GF-D8 (cell line): ENCODE measurements at places on chromosomes 2 and 18.

- DNase-seq, result no peak
These were observed 79.6 kb upstream of the LAPTM4A start for GRCh38 chr2:20130821-20131645.

- no peak for DNase-seq
These were observed 132.6 kb downstream of the MAP2 start for GRCh38 chr2:209556354-209556961.

DNA sequence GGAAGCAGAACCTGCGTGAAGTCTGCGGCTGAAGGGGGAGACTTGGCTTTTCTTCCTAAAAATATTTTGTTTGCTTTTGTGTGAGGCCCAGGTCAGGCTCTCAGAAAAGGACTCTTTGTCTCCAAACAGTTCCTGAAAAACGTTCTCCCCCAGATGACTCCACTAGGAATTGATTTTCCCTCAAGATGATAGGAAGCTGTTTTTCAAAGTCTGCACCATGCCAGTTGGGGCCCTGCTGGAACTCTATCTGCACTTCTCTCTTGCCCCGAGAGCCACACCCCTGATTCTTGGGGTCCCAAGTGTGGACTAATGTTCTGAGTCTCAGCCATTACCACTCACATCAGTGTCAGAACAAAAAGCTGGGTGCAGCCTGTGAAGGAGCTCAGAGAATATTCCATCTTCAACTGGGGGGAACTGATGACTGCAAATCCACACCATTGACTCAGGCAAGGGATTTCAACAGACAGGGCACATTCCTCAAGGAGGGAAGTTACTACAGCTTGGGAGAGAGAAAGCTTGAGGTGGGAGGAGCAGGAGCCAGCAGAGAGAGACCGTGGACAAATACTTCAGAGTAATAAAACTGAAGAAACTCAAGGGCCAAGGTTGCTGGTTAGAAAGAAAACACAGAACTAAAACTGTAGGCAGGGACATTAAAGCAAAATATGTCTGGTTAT, 768.3 kb downstream of the RNF144A start:
- no peak for DNase-seq

- DNase-seq, result no peak
These were observed 7.6 kb upstream of the NAGK start for GRCh38 chr2:71060871-71061270.

DNA sequence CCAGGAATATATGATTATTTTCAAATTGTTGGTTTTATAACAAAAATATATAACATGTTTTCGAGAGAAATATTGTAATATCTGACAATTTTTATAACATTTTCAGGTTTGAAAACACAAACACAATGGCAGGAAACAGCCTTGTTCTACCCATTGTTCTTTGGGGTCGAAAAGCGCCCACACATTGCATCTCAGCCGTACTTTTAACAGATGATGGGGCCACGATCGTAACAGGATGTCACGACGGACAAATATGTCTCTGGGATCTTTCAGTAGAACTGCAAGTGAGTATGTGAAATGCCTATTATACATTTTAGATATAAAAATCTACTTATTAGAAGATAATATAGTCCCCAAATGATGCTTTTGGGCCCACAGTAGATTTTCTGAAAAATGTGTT, 21.2 kb downstream of the WDR7 start:
- DNase-seq, result no peak

DNA sequence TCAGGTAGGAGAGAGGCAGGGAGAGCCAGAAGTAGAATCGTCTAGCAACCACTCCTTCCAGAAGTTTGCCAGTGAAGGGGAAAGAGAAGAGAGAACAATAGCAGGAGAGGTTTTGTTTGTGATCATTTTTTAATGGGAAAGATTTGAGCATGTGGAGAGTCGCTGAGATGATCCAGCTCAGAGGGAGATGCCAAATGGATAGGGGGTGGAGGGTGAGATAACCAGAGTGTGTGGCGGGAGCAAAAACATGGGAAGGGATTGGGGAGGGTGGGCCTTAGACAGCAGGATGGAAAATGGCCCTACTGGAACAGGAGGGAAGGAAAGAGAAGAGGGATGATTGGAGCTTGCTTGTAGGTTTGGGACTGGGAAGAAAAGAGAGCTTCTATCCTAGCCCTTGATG, 269.8 kb downstream of the GLI2 start:
- DNase-seq, result no peak

- DNase-seq, result no peak
These were observed 97.2 kb downstream of the DCC start for GRCh38 chr18:52437161-52437560.

DNA sequence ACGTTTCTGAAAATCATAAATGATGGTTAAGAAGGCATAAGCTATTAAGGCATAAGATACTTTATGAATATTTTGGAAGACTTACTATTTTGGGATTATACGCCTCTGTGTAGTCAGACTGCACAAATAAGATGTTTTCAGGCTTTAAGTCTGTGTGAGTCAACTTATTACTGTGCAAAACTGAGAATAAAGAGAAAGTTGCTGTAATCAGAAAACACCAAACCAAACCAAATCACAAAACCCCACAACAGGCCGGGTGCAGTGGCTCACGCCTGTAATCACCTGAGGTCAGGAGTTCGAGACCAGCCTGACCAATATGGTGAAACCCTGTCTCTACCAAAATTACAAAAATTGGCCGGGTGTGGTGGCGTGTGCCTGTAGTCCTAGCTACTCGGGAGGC, 7.7 kb downstream of the CLK1 start:
- DNase-seq, result no peak

- DNase-seq, result no peak
These were observed 10.8 kb downstream of the STK11IP start for GRCh38 chr2:219608399-219608964.

DNA sequence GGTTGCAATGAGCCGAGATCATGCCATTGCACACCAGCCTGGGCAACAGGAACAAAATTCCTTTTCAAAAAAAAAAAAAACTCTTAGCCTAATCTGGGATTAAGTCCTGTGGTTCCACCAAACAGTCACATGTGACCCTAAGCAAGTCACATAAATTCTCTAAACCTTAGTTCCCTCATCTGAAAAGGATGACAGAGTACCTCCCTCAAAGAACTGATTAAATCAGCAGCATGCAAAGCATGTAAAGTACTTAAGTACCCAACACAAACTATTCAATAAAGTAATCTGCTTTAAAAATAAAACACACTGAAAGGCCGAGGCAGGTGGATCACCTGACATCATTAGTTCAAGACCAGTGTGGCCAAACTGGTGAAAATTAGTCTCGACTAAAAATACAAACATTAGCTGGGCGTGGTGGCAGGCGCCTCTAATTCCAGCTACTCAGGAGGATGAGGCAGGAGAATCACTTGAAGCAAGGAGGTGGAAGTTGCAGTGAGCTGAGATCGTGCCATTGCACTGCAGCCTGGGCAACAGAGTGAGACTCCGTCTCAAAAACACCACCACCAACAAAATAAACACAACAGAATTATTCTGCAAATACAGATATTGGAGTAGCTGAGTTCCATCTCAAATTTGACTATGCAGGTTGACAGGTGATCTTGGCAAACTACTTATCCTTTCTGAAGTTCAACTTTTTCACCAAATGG, 7.0 kb downstream of the USP34 start:
- no peak for DNase-seq

GRCh38 chr2:164797627-164798026, 44.0 kb downstream of the COBLL1 start:
- no peak for DNase-seq

- DNase-seq, result no peak
These were observed 1.5 kb downstream of the GAREM1 start for GRCh38 chr18:32469190-32469651.

DNA sequence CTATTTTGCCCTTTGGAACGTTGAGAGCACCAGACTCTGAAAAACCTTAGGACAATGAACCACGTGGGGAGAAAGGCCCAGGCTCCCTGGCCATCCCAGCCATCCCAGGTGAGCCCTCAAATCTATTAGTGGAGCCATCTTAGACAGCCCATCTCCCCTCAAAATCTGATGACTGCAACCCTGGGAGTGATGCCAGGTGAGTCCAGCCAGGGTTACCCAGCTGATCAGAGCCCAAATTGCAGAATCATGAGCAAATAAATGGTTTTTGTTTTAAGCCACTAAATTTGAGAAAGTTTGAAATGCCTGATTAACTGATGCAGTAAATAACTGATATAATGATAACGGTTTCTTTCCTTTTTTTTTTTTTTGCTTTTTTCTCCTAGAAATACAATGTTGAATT, 242.4 kb downstream of the GCA start:
- DNase-seq, result no peak

- no peak for DNase-seq
These were observed 313.0 kb upstream of the SLC39A10 start for GRCh38 chr2:195343942-195344530.

DNA sequence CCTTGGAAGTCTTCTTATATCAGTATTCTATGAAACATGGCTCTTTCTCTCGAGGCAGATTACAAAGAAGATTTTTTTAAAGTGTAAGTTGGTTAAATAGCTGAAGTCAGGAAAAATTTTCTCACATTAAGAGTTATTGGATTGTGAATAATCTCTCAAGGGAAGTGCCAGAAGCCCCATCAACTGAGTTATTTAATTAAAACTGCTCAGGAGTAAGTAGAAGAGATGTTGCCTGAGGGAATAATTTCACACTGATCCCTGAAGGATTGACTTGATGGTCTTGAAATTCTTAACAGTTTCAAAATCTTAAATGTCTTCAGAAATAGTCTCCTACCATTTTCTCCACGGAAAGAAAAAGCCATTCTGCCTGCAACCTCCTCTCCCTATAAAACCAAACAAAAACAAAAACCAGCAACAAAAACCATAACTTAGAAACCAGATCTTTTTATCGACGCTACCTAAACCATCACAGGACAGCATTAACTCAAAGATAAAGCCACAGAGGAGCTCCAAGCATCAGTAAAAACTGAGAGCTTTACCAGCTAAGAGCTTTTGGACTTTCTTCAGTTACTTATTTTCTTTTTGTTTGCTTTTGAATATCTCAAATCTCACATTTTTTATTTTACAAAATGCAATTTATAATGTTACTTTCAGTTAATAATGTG, 12.9 kb downstream of the CD226 start:
- no peak for DNase-seq
